Inflammatory macrophage treated with lipopolysaccharide for 4 hours (primary cell): ENCODE measurements at places on chromosomes 16 and 17.

DNA sequence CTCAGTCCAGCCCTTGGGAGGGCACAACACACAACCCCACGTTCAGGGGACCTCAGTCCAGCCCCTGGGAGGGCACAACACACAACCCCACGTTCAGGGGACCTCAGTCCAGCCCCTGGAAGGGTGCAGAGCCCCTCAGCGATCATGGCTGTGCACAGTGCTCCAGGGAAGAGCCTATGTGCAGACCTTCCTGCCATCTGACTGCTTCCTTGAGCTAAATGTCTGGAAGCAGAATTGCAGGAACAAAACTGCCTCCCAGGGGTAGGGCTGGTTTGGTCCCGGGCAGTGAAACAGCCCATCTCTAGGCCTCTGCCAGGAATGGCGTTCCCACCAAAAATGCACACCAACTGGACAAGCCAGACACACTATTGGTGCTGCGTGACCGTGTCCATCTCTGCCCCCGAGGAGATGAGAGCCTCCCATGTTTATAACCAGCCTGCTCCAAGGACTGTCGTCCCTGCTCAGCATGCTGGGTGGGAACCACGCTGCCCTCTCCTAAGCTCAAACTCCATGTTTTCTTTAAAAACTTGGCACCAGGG, 44.0 kb downstream of the ZNF276 start:
- DNase-seq: no peak

DNA sequence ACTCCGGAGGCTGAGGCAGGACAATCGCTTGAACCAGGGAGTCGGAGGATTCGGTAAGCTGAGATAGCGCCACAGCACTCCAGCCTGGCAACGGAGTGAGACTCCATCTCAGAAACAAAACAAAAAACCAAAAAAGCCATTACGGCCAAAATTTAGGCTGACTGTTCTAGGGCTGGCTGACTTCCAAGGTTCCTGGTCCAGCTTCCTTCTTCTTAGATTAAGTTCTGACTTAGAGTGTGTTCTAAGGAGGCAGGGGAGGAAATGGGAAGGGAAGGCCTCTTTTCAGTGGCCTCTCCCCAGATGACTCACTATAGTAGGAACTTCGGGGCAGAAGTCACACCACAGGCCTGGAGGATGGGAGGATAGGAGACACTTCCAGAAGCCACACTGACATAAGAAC, 27.7 kb upstream of the CLEC18B start:
- DNase-seq: peak; percentile 76

DNA sequence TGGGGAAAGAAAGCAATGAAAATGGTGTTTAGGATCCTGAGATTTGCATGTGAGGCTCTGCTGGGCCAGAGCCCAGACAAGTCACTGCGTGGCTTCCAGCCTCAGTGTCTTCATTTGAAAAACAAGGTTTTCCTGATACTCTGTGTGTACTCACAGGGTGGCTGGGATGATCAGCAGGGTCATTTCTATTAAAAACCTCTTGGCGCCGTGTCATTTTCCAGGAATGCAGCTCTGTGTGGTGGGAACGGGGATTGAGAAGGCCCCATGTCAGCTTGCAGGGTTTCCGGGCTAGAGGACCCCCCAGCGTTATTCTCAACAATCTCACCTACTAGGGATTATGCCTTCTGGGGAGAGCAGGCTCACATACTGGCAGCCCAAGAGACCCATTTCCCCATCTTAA, 73.5 kb downstream of the FOXL1 start:
- DNase-seq: no peak

GRCh38 chr17:29835435-29836351, 94.3 kb downstream of the SSH2 start:
- DNase-seq: peak; percentile 91

DNA sequence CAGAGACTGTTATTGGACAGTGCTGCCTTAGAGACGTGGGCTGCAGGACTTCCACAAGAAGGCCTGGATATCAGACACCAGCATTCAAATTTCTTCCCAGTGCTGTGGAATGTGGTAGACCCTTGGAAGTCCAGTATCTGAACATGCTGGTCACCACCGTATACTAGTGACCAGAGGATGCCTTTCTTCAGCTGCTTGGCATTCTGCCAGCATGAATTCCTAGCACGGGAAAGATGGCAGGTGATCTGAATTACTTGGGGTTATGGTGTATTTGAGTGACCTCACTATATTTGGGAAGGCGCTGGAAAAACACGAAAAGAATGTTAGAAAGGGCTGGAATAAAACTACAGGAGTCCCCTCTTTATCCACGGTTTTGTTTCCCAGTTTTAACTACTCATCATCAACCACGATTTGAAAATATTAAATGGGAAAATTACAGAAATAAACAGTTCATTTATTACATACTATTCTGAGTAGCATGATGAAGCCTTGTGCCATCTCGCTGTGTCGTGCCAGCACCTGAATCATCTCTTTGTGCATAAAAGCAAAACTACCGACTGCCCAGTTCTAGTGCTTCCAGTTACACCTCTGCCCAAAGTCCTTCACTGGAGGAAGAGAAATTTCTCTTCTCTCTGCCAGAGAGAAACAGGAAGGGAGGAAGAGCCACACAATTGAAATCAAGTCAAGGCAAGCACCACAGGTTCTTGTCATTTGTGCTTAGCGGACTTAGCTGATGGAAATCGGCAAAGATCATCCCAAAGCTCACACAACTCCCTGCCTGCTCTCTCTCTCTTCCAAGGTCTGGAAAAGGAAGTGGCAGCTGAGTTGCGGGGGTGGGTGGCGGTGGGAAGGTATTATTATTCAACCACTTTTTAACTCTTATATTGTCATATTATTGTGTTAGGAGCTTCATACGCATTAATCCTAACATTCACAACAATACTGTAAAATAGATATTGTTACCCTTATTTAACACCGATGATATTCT, 1.4 kb upstream of the CHST4 start:
- no peak for DNase-seq

DNA sequence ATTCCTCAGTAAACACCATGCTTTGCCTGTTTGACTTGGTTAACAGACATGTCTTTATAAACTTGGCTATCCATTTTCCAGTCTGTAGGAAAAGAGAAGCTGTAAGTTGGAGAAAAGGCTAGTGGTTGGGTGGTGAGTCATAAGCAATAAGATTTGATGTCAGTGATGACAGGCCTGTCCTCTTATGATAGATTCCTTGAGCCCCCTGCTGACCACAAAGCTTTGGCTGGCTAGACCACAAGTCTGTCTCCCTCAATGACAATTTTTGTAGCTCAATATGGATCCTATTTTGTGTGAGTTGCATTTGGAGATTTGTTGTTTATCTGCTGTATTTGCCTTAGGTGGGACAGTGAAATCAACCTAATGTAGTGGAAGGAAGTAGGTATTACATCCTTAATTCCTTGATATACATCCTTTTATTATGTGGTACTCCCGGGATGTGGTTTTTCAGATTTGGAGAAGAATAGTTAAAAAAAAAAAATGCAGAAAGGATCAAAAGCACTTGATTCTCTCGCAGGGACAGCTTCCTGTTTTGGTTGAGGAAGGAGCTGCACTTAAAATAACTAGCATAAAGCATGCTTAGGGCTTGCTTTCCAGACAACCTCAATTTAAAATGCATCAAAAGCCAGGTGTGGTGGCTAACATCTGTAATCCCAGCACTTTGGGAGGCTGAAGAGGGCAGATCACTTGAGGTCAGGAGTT, 67.4 kb downstream of the SIAH1 start:
- peak; percentile 84 for DNase-seq

DNA sequence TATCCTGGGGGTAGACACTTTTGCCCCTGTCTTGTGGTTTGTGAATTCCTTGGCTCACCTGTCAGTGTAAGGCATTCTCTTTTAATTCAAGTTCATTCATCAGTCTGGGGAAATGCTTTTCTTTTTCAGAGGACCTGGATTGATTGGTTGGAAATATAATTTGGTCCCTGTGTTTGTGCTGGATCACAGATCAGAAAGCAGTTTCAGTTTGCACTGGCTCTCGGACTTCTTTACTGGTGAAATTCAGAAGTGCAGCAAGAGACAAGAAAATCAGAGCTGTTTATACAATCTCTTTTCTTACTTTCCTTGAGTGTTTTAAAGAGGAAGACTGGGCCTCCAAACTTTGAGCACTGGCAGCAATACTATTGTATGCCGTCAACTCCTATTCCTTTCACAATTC, 161.8 kb upstream of the KCNJ16 start:
- no peak for DNase-seq

- no peak for DNase-seq
Measured at GRCh38 chr16:68951991-68952877, 108.9 kb downstream of the TANGO6 start.

- no peak for DNase-seq
Measured at GRCh38 chr17:81263371-81264181, 24.5 kb downstream of the NDUFAF8 start.

DNA sequence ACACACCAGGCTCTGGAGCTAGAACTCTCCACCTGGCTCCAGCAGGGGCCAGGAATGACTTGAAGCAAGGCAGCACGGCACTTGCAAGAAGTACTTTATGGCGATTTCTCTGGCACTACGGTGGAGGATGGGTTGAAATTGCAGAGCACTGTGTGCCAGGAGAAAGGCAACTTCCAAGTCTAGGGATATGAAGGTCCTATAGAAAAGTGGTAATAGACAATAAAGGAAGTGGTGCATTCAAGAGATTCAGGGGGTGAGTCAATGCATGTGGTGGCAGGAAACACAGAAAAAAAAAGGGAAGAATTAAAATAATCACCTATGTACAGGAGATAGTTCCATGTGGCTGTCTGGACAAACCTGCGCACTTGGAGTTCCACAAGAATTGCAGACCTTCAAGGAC, 240.3 kb upstream of the DYNLRB2 start:
- DNase-seq: no peak
